ENCODE measurements at places on chromosomes 1 and 21.

DNA sequence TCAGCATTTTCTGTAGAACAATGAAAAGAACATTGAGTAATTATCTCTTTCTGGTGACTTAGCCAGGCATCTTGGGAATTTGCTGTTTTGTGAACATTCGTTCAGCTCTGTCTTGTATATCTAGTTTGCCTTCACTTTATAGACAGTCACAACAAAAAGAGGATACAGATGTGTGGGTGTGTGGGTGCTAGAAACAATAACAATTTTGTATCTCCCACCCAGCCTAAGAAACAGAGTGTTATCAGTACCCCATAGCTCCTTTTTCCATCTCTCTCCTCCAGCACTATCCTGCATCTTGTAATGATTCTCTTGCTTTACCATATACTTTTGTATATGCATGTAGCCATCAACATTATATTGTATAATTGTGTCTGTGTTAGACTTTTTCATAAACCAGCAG is 33.0 kb downstream of the AK4 start:
- DNase-seq = no peak

DNA sequence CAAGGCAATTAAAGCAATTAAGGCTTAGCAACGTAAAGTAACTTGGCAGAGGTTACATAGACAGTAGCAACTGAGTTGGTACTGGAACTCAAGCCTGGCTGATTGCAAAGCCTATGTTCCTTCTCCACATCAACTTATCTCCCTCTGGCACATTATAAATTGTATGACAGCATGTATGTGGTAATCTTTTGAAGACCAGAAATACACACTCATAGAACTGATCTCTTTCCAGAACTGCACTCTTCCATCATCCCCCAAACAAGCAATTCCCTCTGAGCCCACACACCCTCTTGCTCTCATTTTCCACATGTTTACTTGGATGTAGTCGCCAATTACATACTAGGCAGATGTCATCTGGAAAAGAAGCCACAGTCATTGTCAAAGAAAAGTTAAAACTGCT is 502.2 kb downstream of the PLPP3 start:
- no peak for DNase-seq

- no peak for DNase-seq
These were observed 8.3 kb downstream of the TNNT2 start for GRCh38 chr1:201369209-201369608.

GRCh38 chr1:30912913-30913652 is 4.5 kb upstream of the SDC3 start:
- no peak for DNase-seq

DNA sequence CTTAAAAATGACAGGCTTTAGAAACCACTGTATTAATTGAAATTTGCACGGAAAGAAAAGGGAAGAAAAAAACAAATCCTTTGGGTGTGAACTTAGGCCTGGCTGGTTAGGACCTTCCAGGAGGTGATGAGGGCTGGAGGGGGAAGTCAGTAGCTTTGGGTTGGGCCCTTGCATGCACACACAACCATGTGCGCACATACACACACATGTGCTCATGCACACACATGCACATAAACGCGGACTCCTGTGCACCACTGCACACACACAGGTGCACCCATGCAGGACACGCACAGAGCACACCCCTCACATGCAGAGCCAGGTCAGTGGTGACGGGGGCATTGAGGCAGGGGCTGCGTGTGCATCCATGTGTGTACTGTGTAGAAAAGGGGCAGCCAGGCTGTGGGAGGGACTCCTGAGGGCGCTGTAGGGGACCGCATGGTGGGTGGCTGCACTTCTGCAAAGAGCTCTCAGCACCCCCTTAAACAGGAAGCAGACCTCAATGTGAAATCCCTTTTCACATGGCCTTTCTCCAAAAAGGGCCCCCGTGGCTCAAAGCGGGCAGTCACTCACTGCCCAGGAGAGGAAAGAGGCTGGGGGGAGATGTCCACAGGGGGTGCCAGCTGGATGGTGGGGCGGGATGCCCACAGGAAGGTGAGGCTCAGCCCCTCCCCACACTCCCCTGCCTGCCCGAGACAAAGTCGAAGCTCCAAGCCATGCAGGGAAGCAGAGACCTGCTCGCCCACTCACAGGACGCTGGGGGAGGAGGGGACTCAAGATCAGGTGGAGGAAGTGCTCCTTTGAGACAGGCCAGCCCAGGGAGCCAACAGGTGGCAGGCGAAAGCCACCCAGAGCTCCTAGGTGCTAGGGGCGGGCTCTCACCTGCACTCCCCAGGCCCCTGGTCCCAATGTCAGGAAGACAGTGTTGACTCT is 95.2 kb downstream of the ITPKB start:
- no peak for DNase-seq

GRCh38 chr1:109649491-109649914 is 6.4 kb upstream of the GSTM4 start:
- no peak for DNase-seq

DNA sequence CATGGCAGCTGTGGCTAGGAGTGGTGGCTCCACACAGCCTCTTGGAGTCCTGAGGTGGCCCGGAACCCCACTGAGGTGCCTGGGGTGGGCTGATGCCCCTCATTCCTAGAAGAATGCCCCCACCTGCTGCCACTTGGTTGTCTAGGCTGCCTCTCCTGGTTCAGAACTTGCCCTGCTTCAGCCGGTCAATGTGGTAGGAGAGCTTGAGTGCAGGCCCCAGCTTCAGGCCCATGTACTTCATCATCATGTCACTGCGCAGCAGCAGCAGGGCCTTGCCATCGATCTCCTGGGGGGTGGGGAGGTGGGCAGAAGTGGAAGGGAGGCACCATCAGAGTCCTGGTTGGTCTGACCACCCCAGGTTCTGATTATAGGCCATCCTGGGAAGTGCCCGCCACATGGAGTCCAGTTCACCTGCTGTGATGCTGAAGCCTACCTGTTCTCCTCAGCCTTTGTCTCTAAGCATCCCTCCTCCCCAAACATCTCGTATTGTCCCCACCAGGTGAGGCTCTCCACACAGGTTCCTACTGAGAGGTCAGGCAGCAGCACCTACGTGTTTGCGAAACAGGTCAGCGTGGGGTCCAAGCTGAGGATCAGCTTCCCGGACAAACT is 6.6 kb upstream of the SLFNL1 start:
- no peak for DNase-seq

DNA sequence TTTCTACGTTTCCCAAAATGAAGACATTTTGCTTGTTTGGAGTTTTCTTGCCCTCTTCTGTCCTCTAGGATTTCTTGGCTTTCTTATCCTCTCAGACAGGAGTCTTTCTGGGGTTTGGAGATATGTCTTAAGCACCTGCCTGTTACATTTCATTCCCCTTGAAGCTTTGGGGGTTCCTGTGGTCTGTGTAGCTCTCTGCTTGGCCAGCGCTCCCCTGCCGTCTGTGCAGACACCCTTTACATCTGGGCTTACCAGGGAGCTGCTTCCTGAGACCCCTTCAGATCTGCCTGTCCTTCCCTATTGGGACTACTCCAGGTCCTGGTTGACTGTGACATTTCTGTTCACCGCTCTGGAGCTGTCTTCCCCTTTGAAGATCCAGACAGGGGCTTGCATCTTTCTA is 171.9 kb upstream of the CSF3R start:
- no peak for DNase-seq

GRCh38 chr1:2506007-2506860 is 20.2 kb downstream of the PANK4 start:
- no peak for DNase-seq

DNA sequence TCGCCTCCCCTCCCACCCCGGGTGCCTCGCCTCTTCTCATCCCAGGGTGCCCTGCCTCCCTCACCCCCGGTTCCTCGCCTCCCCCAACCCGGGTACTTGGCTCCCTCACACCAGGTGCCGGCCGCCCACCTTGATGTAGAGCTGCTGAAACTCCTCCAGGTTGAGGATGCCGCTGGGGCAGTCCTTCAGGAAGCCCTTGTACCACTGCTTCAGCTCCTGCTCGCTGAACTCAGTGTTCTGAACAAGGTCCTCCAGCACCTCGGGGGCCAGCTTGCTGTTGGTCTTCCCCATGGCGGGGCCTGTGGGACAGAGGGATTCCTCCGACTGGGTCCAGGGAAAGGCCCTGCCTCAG is 6.9 kb downstream of the HPCAL4 start:
- no peak for DNase-seq

GRCh38 chr1:154970631-154971340 is at the start of gene SHC1:
TSS of gene SHC1 (minus strand) at chr1:154970747. CDS start at chr1:154970526, 221 bp downstream.
- no peak for DNase-seq

DNA sequence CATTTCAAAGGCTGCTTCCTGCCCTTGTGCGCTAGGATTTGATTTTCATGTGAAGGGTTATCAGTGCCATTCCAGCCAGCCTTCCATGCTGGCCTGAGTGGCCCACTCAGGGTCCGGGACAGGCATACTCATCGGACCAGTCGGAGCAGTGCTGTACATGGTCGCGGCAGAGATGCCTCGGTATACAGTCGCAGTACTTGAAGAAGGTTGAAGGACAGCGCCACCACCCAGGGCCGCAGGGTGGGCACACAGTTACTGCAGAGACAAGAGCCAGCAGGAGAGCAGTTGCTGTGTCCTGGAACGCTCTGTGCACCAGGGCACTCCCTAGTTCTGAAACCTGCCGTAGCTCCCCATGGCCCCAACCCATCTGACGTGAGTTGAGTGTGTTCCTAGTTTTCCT is 9.1 kb downstream of the LDLRAD1 start:
- DNase-seq = no peak

GRCh38 chr1:11337580-11338073 is 64.6 kb downstream of the UBIAD1 start:
- DNase-seq = peak; percentile 37

- DNase-seq = no peak
These were observed 25.3 kb upstream of the EFHD2 start for GRCh38 chr1:15384301-15384901.

Data from NCI-H1930 (cell line).